Esophagus squamous epithelium (tissue), 5 donors: ENCODE measurements at places on chromosomes 7 and 10.

- no peak for DNase-seq
These were observed 35.9 kb downstream of the APBB1IP start for GRCh38 chr10:26474026-26474425.

DNA sequence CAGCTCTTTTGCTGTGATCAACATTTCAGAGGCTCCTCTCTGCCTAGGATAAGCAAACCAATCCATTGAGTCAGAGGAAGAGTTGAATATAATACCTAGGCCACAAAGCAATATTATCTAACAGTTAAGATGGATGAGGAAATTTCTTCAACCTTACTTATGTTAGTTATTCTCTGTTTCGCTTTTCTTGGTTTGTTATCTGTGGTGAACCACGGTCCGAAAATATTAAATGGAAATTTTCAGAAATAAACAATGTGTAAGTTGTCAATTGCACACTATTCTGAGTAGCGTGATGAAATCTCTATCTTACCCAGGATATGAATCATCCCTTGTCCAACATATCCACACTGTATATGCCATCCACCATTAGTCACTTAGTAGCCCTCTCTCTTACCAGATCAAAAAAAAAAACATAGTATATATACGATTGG is 1.5 kb upstream of the HTR7 start:
- DNase-seq, result no peak

DNA sequence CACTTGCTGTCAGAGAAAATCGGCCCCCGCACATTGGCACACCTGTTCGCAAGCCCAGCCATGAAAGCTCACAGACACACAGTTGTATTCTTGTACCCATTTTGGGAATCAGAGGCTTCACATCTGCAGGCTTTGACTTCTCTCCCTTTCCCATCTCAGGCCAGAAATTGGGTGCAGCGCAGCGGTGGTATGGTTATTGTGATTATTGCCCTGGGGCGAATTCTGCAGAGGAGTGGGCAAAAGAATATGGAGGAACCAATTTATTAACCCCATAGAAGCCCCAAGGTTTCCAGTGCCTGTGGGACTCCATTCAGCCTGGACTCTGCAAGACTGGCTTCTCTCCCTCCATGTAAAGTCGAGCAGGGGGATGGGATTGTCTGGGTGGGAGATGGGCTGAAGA is 14.0 kb downstream of the TLX1 start:
- no peak for DNase-seq

DNA sequence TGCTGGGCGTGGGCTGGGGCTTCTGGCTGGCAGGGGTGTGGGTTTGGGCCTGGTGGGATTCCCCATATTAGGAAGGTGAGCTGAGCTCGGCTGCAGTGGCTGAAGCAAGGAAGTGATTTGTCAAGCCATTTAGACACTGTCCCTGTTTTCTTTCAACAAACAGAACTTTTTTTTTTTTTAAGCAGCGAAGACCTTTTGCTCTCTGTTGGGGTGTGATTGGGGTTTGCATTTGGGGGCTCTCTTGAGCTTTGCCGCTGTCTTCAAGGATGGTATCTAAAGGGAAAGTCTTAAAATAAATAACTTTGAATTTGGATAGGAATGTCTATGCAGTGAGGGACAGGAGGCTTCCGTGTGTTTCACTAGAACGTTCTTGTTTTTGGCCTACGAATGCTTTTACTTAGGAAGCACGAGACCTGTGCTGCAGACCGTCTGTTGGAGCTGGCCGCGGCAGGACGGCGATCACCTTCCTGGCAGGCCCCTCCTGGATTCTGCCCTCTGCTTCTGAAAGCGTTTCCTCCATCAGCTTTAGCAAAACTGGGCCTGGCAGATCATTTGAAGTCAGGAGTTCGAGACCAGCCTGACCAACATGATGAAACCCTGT is 43.9 kb downstream of the FOXK1 start:
- DNase-seq, result no peak

DNA sequence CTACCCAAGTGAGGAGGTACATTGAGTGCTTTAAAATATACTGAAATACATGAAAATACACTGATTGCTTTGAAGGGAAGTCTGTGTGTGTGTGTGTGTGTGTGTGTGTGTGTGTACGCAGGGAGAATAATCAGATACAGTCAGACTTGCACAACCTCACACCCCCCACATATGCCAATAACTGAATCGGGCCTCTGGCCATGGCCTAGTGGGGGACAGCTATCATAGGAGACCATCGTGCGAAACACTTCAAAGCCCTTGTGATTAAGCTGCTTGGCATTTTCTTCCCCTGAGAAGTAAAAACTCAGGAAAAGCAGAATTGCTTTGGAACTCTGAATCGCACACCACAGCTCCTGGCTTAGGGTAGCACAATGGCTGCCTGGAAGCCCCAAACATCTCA is 135.1 kb downstream of the C10orf105 start:
- no peak for DNase-seq

- DNase-seq, result no peak
These were observed 423.9 kb downstream of the CALN1 start for GRCh38 chr7:71988201-71988600.

GRCh38 chr7:48992816-48993215 is 68.5 kb downstream of the CDC14C start:
- DNase-seq, result no peak

- no peak for DNase-seq
These were observed 104.6 kb upstream of the SFMBT2 start for GRCh38 chr10:7515439-7515838.

- DNase-seq, result no peak
These were observed 87.4 kb upstream of the ZMIZ1 start for GRCh38 chr10:78981257-78981969.

GRCh38 chr10:89351412-89351779 is 23.6 kb downstream of the IFIT3 start:
- DNase-seq, result no peak

- DNase-seq, result no peak
These were observed 764.0 kb downstream of the XPNPEP1 start for GRCh38 chr10:109159351-109159750.

- DNase-seq, result no peak
These were observed 110.6 kb upstream of the COL1A2 start for GRCh38 chr7:94284104-94284503.

DNA sequence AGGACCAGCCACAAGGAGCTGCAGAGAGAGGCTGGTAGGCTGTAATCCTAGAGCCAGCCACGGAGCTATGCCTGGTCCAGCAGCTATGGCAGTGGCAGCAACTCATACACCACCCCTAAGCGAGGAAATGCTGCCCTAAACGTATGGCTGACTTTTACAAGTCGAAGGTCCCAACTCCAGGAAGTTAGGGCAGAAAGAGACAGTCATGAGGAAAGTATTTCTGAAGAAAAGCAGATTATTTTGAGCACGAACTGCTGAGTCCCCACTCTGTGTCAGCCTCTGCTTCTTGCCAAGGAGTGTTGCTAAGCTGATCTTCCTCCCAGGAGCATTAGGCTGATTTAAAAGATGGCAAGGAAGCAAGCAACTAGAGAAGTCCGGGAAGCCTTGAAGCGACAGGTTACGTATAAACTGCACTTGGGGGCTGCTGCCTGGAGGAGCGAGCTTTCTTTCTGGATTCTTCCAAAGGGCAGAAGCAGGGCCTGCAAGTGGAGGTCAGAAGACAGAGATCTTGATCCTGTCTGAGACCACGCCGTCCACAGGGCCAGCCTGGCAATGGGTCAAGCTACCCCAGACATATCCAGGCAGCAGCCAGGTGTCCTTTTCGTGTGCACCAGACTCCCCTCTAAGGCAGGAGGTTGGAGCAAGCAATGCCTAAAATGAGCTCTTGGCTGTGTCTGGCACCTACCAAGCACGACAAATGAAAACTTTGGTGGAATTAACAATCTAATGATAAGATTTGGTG is 39.4 kb downstream of the PLXNA4 start:
- no peak for DNase-seq

- DNase-seq, result no peak
These were observed 177.9 kb downstream of the PLXNA4 start for GRCh38 chr7:132398253-132398925.

DNA sequence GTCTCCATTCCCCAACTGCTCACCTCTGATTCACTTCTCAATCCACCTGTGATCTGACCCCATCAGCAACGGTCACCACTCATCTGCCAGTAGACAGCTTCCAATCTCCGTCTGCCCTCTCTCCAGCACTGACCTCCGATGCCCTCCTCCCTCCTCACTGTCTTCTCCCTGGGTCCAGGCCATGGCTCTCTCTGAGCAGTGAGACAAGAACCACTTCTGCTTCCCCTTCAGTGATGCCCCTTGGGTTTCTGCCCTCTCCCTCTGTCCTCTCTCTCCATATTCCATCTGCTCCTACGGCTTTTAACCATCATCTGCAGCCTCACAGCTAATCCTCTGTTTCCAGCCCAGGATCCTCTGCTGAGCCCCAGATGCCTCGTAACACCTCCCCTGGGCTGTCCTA is 55.5 kb upstream of the OPALIN start:
- DNase-seq, result no peak

- DNase-seq, result no peak
These were observed 3.0 kb upstream of the JAZF1 start for GRCh38 chr7:28183627-28184026.

DNA sequence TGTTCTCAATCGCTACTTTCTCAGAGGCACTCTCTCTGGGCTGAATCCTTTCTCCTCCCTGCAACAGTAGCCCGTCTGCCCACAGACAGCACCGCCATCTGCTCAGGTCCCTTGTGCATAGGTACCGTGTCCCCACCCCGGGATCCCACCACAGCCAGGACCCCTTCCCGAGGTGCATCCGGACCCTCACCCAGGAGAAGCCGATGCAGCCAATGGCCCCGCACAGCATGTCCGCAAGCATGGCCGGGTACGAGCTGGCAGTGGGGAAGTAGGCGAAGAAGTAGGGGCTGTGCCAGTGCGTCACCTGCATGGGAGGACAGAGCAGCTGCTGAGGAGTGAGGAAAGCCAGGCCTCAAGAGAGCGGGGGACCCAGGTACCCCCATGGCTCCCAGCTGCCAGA is 25.5 kb downstream of the DDC start:
- no peak for DNase-seq

GRCh38 chr7:66627881-66628360 is 760 bp upstream of the KCTD7 start:
- DNase-seq, result no peak

GRCh38 chr7:101743241-101743994 is 74.0 kb upstream of the CUX1 start:
- DNase-seq, result no peak

DNA sequence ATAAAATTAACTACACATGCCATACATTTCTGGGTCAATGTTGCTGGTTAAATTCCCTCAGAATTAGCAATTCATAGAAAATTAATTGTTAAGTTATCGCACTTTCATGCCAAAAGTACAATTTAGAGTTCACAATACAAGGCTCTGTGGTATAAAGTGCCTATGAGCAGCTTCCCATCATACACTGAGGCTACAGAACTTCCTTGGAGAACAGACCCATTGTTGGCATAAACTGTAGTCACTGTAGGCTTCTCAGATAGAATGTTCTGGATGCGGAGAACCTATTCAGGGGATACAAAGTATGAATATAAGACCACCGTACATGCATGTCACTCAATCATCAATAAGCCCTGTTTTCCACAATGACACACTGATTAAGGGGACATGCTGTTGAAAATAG is 9.0 kb upstream of the PON3 start:
- DNase-seq, result no peak

- no peak for DNase-seq
These were observed 214.2 kb upstream of the ADO start for GRCh38 chr10:62590306-62590705.
